T-helper 2 cell (primary cell): ENCODE measurements at places on chromosomes 5 and 9.

GRCh38 chr5:155147222-155147621 lies 133.7 kb downstream of the KIF4B start:
- DNase-seq = no peak

GRCh38 chr5:177520271-177520670 lies 3.5 kb upstream of the DDX41 start:
- no peak for DNase-seq

DNA sequence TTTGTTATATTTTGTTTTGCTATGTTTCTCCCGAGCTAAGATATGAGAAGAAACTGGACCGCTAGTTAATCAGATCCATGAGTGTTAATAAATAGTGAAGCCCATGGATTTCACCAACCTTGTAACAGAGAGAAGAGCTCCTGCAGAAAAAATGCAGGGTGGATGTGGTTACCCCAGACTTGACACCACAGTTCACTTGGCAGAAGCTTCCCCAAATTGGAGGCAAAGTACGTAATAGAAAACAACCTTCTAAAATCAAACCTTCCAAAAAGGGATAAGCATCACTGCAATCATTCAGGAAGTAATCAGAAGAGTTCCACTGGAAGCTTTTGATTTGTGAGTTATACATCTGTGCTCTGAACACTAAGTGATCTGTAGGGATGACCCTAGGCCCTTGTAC lies 267.5 kb downstream of the ACTL7B start:
- no peak for DNase-seq

GRCh38 chr5:77015938-77016569 lies 14.2 kb upstream of the AGGF1 start:
- no peak for DNase-seq

GRCh38 chr9:127090341-127090985 lies 32.0 kb downstream of the ANGPTL2 start:
- no peak for DNase-seq

GRCh38 chr5:107478068-107478641 lies 192.6 kb downstream of the EFNA5 start:
- DNase-seq = no peak

DNA sequence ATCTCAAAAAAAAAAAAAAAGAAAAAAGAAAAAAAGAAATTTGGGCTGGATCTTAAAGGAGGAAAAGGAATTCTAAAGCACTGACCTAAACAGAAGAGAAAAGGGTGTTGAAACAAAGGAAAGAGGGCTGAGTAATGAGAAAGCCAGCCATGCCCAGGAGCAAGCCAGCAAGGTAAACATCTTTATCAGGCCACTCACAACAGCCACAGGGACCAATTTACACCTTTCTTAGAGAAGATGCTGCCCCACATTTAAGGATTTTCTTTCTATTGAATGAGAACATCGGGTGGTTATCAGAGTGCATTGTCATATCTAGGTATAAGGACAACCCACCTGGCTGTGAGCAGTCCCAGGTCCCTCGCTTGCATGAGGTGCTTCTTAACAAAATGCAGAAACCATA lies 16.6 kb downstream of the LHFPL2 start:
- DNase-seq = no peak

- no peak for DNase-seq
Observed at GRCh38 chr9:91120200-91120599, 241.5 kb downstream of the AUH start.

DNA sequence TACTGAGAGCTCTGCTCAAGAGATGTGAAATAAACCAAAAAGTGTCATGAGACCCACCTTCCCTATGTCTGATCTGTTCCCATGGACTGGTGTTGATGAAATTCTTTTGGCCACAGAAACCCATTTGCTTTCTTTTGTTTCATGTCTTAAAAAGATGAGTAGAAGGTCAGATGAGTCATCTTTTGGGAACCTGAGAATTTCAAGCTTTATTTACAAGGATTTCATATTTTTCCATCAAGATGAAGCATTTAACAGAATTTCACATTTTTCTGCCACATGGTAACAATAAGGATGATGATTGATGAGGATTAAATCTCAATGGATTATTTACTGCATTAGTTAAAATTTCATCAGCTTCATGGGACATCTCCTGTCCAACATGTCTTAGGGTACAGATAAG lies 337.8 kb downstream of the DEPDC1B start:
- DNase-seq = no peak

DNA sequence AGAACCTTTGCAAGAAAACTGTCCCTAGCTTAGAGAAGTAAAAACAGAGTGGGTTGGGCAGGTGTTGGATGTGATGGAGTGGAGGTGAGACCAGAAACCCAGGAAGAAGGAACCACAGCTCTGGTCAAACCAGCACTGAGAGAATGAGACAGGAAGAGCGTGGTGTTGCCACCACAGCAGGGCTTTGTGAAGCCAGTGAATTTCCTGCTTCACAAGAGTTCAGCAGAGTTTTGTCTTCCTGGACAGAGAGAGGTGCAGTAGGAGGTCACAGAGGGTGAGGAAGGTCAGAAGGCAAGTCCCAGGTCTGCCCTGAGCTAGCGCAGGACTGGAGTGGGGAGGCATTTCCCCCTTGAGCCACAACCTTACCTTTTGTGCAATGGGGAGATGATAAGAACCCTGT lies 2306.2 kb upstream of the ACO1 start:
- no peak for DNase-seq

DNA sequence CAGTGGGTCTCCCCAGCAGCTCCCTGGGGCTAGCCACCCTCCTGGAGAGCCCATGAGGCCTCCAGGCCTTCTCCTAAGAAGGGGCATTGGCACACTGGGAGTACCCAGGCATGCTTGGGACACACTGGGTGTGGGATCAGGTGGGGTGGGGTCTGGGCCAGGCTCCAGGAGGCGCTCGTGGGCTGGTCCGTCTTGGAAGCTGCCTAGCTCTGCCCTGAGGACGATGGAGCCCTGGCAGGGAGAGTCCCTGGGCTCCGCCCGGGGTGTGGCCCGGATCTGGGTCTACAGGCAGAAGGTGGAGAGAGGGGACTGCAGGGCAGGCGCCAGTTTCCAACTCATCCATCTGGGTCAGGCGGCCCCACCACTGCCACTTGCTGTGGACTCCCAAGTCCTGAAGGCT lies 2.4 kb downstream of the PRRX2 start:
- DNase-seq = no peak

DNA sequence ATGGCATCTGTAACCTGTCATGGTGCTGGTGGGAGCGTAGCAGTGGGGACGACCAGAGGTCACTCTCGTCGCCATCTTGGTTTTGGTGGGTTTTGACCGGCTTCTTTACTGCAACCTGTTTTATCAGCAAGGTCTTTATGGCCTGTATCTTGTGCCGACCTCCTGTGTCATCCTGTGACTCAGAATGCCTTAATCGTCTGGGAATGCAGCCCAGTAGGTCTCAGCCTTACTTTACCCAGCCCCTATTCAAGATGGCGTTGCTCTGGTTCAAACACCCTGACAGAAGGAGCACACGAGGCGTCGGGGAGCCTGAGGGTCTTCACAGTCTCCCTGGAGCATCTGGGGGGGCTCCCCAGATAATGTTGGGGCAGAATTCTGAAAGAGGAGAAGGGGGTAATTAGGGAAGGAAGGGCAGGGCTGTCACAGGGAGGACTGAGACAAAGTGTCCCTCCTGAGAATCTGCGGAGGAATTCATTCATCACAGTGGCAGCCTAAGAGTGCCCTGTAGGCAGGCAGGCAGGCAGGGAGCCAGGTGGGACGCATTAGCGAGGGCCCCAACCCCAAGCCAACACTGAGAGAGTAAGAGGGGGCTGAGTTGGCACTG lies 21.3 kb upstream of the NCS1 start:
- no peak for DNase-seq

GRCh38 chr9:125613141-125613540 lies 93.9 kb downstream of the MAPKAP1 start:
- no peak for DNase-seq

- no peak for DNase-seq
Observed at GRCh38 chr9:107147134-107147533, 135.9 kb upstream of the RAD23B start.

GRCh38 chr5:40781843-40782409 lies 16.2 kb downstream of the PRKAA1 start:
- no peak for DNase-seq

- peak; percentile 48 for DNase-seq
Observed at GRCh38 chr5:172683645-172684471, 42.8 kb downstream of the NEURL1B start.

DNA sequence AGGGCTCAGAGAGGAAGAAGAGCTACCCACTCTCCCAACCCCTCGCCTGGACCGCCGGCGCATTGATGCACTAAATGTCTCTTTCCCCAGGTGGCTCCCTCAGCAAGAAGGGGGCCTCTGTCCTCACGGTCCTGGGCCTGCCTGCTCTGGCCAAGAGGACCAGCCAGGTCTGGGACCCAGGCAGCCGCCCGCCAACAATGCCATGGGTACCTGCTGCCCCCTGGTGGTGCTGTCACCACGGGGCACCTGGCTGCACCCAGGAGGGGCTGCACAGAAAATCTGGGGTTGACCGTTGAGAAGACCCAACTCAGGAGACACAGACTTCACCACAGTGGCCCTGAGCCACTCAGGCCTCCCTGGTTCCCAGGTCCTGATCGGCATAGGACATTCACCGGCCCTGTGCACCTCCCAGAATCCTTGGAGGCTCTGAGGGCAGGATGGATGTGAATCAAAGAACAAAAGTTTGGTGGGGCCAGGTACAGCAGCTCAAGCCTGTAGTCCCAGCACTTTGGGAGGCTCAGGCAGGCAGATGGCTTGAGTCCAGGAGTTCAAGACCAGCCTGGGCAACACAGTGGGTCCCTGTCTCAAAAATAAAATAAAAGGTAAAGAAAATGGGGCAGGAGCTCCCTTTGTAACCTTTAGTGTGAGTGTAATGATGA lies 2.4 kb upstream of the VAV2 start:
- peak; percentile 59 for DNase-seq

DNA sequence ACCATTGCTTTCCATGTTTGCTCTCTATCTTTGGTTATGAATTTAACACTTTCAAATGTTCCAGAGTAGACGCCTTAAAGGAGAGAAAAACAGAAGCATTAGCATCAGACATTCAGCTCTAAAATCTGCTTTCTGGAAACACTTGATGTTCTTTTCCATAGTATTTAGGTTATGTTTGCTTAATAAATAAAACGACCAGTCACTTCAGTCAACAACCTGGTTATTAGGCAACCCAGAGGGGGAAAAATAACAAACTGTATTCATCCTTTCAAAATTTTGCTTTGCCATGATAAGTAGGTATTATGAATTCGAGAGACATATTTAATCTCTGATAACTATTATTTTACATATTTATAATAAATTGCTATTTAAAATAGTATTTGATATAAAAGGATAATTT lies 1044.7 kb downstream of the CDH9 start:
- no peak for DNase-seq

GRCh38 chr5:514673-515072 lies 9.6 kb downstream of the SLC9A3 start:
- no peak for DNase-seq

- DNase-seq = no peak
Observed at GRCh38 chr9:20728493-20729220, 44.6 kb downstream of the FOCAD start.

- no peak for DNase-seq
Observed at GRCh38 chr5:158611581-158611980, 488.1 kb downstream of the EBF1 start.

- DNase-seq = no peak
Observed at GRCh38 chr9:34642679-34643078, 3.8 kb upstream of the GALT start.

- DNase-seq = peak; percentile 19
Observed at GRCh38 chr9:133955821-133956411, 36.2 kb downstream of the VAV2 start.

DNA sequence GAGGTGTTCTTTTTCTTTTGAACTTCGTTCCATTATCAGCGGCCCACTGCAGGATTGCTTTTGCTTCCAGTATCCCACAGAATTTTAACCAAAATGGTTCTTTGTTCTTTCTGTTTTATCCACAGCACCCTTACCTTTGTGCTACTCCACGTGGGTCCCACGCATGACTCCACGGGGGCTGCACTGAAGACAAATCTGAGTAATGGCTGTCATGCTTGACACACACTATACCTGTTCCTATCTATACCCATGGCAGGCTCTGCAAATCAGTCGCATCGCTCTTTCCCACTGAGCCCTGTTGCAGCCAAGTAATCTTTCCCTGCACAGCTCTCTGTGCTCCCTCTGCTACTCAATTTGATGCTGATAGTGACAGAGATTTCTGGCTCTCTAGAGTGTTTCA lies 69.7 kb downstream of the NSG2 start:
- DNase-seq = no peak

DNA sequence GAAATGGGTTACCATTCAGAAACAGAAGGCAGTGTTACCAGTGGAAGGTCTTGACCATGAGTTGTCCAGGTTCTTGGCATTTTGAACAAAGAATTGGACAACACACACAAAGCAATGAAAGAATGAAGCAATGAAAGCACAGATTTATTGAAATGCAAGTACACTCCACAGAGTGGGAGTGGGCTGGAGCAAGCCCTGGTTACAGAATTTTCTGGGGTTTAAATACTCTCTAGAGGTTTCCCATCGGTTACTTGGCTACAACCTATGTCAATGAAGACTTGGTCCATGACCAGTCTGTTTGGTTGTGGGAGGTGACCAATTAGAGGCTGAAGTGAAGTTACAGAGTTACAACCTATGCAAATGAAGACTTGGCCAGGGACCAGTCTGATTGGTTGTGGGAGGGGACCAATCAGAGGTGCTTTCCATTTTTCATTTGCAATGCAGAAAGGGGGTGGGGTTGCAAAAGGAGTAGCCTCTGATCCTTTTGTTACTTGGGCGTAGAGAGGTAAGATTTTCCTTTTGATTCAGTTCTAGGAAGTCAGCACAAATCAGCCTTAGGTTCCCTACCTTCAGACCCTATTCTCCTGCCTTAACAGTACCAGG lies 71.7 kb upstream of the SPRY4 start:
- DNase-seq = no peak

DNA sequence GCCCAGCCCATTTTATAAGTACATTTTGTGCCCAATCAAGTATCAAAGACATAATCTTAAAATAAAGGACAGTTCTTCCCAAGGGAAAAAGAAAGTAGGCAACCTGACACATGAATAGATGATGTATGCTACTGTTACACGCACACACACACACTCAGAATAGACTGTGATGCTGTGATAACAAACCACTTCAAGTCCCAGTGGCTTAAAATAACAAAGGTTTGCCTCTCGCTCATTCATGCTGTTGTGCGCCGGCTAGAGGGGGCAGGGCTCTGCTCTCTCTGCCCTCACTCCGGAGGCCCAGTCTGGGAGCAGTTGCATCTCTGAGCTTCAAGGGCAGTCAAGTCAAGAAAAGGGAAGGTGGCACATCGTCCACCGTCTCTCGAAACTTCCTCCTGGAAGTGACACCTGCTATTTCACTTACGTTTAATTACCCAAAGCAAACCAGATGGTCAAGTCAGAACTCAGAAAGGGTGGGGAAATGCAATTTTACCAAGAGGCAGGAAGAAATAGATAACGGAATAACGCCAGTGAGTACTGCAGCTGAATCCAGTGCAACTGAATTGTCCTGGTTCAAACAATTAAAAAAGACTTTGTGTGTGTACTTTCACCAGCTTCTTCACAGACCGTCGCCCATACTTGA lies 43.3 kb downstream of the ANKRD33B start:
- no peak for DNase-seq

GRCh38 chr5:111517853-111518501 lies 5.6 kb upstream of the STARD4 start:
- no peak for DNase-seq

- DNase-seq = no peak
Observed at GRCh38 chr9:130138171-130138653, 34.0 kb upstream of the NCS1 start.
